ENCODE measurements at places on chromosomes 2 and 18.

- no peak for DNase-seq
These were observed 139.8 kb downstream of the MAP4K4 start for GRCh38 chr2:101837354-101837753.

DNA sequence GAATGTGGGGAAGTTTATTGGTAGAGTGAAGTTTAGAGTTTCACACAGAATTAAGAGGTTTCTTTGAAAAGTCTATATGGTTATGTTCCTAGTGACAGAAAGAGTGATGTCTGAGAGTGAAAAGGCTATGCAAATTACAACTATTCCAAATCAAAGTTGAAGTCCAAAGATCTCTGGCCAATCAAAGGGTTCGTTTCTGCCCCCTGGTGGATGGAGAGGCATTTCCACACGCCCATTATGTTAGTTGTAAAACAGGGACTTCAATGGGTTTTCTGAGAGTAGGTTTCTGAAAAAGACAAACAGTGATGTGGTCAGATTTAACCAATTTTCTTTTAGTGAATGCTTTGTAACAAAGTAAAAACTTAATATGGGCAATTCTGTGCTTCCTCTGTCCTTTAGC lies 441.5 kb upstream of the POU3F3 start:
- DNase-seq, result no peak

GRCh38 chr2:153912798-153913396 lies 41.2 kb downstream of the GALNT13 start:
- DNase-seq, result no peak

DNA sequence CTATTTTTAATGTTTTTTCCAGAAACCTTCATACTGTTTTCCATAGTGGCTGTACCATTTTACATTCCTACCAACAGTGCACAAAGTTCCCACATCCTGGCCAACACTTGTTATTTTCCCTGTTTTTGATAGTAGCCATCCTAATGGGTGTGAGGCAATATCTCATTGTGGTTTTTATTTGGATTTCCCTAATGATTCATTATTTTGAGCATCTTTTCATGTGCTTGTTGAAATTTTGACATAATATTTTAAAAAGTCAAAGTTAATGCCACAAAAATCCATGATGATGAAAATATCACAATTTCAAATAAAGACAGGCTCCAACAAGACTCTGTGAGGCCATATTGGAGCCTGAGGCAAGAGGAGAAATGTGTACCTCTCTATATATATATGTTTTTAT lies 50.2 kb downstream of the VWA3B start:
- no peak for DNase-seq

DNA sequence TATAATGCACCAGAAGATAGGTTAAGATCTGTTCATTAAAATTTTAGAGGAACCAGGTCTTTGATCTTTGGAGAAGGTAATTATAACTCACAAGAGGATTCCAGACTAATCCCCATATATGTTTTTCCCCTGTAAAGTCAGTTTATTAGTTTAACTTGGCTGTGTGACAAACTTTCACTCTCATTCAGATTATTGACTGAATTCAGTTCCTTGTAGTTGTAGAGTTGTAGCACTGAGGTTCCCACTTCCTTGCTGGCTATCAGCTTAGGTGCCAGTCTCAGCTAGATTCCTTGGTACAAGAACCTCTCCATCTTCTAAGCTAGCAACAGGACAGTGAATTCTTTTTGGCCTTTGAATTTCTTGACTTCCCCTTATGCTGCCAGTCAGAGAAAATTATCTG lies 19.1 kb downstream of the REG1A start:
- DNase-seq, result no peak
